ENCODE measurements at places on chromosomes 16 and 17.

GRCh38 chr17:37220607-37220953 lies 155.2 kb upstream of the C17orf78 start:
- no peak for DNase-seq

DNA sequence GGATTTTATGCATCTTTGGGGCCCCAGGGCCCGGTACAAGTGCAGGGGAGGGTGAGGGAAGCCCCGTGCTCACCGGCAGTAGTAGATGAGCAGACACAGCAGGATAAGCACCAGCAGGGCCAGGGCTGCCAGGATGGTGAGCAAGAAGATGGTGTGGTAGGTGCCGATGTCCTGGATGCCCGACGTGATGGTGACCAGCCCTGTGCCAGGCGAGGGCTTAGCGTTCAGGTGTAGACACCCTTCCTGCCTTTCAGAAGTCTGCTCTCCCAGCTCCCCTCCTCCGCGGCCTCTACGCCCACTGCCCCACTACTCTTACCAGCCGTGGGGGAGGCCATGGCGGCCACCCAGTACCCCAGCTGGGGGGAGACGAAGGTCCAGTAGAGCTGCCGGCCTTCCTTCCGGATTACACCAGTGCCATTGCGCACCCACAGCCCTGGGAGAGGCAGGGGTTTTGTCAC lies 8.0 kb downstream of the FAM171A2 start:
- no peak for DNase-seq

DNA sequence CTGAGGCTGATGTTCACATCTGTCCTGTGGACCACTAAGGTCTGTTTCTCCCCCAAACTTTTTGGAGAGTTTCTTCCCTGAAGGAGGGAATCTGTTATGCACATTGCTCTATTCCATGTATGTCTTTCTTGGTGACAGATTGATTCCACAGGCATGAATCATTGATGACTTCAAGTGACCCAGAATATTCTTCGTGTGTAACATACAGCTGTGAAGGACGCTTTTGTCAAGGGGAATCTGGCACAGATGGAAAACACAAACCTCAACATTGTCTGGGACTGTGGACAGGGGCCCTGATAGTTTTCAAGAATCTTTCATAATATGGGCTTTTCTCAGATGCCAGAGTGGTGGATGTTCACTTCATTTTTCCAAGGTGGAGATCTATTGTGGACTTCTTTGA lies 223.1 kb upstream of the MAF start:
- DNase-seq = no peak

- DNase-seq = no peak
Measured at GRCh38 chr16:11716336-11716735, 26.3 kb downstream of the TXNDC11 start.
